ENCODE measurements at places on chromosomes 2 and 18.

GRCh38 chr2:119523952-119524694 lies at the start of gene SCTR:
Gene SCTR (minus strand): TSS chr2:119524483. CDS start chr2:119524226, 257 bp downstream.
- DNase-seq, result no peak

GRCh38 chr2:241003047-241003360 lies 4.6 kb downstream of the SNED1 start:
- DNase-seq, result no peak

DNA sequence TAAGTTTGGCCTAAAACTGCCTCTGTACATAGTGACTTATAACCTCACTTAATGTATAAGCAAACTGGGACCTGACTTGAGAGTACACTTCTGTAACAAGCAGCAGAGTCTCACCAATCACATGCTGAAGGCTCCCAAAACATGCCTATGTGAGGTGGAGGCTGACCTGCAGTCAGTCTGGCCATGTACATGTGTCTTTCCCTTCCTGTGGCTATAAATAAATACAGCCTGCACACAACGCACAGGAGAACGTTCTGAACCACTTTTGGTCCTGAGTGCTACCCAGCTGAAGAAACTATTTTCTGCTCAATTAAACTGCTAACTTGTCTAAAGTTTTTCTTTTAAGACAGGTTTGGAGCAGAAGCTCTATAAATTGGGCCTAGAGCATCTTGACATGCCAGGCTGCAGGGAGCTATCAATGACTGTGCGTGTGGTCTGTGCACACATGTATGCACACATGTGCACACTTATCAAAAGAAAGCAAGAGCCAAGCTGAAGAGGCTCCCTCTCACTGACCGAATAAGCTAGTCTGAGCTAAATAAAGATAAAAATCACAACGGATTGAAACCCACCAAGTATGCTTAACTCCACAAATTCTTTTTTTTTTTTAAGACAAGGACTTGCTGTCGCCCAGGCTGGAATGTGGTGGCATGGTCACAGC lies 15.0 kb downstream of the RNASEH1 start:
- DNase-seq, result no peak

GRCh38 chr18:995629-996028 lies 91.0 kb downstream of the ADCYAP1 start:
- no peak for DNase-seq

- no peak for DNase-seq
Measured at GRCh38 chr2:240213476-240214421, 73.3 kb upstream of the OTOS start.

- no peak for DNase-seq
Measured at GRCh38 chr18:57737400-57738060, 65.6 kb downstream of the ATP8B1 start.

DNA sequence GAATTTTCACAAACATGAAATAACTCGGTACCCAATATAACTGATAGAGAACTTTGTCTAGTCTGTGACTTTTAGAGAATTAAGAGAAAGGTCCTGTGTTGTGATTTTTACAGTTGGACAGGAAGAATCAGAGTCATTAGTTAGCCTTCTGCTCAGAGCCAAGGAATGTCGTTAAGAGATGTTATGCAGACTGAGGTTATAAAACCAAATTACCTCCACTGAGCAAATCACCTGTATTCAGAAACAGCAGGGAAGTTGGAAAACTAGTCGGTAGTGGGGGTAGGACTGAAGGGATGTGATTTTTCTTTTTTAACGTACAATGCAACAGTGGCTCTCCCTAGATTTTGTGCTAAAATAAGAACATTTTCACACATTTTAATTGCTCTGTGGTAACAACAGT lies 18.5 kb downstream of the TANK start:
- no peak for DNase-seq

Data from DMS153 (cell line).